Chondrocyte (in vitro differentiated cells): ENCODE measurements at places on chromosomes 4 and X. TPM values are rescaled to one million over a fixed set of nuclear protein-coding genes. Genes with fewer than 3 reads are reported as not detected.

GRCh38 chr4:168019019-168019651 is 73.2 kb upstream of the ANXA10 start:
- DNase-seq = no peak

GRCh38 chr4:113467581-113467980 is 294.0 kb downstream of the CAMK2D start:
- no peak for DNase-seq

The BMX gene
- total RNA-seq = not detected in 3 replicates

The GUCY1B1 gene
- total RNA-seq = 13.7 to 21.5 TPM (median 20.5 TPM) in 3 replicates

- DNase-seq = no peak
Observed at GRCh38 chr4:71586087-71586763, 197.7 kb downstream of the GC start.

GRCh38 chrX:143683486-143683885 is 37.1 kb downstream of the SPANXN2 start:
- no peak for DNase-seq

DNA sequence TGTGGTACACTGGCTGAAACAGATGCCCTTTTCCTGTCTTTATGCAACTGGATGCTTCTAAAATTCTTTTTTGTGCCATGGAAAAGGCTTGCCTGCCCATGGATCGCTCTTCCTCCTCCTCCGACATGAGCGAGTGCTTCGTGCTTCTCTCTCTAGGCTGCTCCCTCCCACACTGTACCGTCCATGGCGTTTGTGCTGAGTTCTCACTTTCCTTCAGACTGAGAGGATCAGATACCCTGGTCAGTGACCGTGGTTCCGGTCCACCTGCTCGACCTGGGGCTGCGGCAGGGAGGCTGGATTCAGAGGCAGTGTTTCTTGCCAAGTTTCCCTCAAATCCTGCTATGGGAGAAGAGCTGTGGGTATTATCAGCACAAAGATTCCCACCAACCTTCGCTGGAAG is 10.2 kb upstream of the CLDN24 start:
- DNase-seq = no peak

GRCh38 chr4:35500812-35501211 is 743.5 kb downstream of the ARAP2 start:
- DNase-seq = no peak
